ENCODE measurements at places on chromosomes 11 and 22.

DNA sequence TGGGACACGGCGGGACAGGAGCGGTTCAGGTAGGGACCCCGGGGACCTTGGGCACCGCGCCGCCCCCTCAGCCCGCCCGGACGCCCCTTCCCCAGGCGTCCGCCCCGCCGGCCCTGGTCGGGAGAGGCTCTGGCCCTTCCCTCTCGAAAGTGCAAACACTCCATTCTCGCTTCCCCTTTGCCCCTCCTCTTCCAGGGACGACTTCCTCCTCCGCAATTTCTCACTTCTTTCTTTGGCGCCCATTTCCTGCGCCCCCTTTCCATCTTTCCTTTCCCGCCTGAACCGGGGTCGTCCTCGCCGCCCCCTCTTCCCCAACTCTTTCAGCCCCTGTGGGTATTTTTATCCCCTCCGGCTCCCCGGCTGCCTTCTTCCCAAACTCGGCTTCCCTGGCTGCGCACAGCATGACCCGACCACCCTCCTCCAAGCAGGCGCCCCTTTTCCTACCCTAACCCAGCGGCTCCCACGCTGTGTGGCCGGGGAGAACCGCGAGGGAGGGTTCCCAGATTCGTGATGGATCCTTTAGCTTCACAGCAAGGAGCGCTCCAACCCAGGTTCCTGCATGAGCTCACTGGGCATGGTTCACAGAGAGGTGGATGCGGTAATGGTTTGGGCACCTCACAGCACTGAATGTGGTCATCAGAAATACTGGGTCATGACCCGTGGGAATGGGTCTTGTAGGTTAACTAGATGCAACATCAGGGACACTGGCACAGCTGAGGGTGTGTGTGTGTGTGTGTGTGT, 689 bp downstream of the RAB39A start:
- peak; percentile 50 for DNase-seq

- peak; percentile 20 for DNase-seq
Measured at GRCh38 chr11:1400317-1401170, 10.8 kb downstream of the BRSK2 start.

DNA sequence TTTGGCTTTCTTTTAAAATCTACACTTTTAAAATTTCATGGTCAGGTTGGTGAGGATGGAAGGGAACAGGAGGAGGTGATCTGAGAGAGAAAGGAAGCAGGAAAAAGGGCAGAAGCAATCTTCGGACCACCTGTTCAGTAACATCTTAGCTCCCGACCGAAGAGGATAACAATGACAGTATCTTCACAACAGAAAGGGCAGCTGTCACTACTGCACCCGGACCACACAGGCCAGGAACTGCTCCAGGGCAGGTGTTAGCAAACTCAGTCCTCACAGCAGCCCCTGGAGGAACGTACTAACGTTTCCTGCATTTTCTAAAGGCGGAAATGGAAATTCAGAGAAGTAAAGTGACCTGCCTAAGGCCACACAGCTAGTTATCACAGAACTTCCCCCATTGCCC, 16.8 kb downstream of the PTPN5 start:
- DNase-seq, result no peak

- no peak for DNase-seq
Measured at GRCh38 chr11:34618406-34618805, 2.5 kb upstream of the EHF start.

DNA sequence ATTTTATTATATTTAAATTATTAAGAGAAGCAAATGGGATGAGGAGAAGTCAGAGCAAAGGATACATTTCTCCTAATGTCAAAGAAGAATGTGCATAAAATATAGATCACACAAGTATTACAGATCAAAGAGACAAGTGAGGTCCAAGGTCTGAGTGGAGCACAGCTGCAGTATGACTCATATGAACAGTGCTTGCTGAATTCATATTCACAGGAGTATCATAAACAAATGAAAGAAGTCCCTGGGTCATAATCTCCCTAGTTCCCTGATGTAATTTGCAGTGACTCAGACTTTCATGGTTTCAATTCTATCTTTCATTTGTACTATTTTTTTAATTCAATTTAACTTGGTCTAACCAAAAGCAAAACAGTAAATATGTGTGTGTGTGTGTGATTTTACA, 499.0 kb upstream of the CCDC179 start:
- DNase-seq, result no peak

DNA sequence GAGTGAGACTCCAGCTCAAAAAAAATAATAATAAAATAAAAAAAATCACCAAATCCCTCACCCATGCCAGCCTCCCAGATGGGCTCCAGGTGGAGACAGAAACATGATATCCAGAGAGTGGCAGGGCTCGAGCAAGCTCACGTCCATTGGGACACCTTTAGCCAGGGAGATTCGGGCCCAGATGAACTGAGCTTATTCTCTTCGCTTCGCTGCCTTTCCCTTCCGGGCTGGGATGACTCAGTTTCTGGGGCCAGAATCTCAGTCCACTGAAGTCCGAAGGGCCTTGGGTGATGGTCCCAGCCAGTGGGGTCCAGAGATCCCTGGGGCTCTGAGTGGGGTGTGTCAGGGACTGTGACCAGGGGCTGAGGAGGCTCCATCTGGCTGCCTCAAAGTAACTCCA, 23.0 kb upstream of the MYEOV start:
- DNase-seq, result no peak

DNA sequence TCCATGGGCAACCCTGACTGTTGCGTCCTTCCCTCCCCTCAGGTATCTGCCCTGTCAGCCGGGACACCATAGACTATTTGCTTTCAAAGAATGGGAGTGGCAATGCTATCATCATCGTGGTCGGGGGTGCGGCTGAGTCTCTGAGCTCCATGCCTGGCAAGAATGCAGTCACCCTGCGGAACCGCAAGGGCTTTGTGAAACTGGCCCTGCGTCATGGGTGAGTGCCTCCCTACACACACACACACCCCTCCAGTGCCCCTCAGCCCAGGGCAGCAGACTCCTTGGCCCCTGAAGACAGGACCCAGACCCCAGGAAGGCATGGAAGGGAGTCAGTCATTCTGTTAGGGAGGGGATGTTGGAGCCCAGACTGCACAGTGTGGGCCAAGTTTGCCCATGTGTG, 17.9 kb upstream of the UVRAG start:
- DNase-seq, result no peak

DNA sequence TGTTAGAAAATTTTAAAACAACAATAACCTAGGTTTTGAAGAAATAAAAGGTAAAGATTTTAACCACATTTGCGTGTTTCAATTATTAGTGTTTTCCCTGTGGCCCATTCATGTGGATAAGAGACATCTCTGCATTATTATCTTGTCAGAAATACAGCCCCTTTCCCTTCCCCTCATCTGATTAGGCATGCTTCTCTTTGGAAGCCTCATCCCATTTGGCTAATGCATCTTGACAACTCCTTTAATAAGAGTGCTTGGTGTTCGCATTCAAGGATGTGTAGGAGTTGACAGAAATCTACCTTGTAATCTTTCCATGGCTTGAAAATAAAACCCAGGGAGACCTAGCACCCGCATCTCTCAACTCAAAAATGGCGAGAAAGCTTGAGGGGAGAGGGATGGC, 635.5 kb downstream of the NTM start:
- DNase-seq, result no peak

- no peak for DNase-seq
Measured at GRCh38 chr22:20546541-20546950, 39.1 kb downstream of the MED15 start.

DNA sequence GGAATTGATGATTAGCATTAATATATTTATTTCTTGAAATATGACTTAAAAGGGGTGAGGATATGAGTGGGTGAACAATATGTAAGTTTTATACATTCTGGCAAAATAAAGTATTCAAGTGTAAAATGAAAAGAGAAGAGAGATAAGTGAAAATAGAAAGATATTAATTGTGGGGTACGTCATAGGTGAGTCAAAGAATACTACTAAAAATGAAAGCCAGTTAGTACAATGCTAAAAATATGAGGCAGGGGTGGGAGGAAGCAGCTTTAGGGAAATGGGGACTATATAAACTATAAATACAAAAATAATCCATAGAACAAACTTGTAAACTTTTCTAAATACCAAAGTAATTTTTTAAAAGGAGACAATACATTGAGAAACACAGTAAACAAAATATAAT, 661.4 kb downstream of the CNTN5 start:
- DNase-seq, result no peak

DNA sequence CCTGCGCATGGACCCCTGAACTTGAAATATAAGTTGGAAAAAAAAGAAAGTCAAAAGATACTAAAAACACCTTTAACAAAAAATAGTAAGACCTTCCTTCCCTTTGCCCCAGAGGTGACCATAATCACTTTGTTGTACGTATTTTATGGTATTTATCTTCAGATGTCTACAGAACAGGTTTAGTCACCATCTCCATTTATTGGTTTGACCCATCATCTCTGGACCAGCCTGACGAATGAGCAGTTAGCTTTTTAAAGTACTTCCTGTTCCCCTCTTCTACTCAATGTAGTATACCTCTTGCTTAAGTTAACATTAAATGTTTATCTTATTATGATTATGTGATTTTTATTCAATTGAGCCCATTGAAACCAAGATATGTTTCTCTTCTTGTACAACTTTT, 64.7 kb upstream of the CREB3L1 start:
- no peak for DNase-seq

DNA sequence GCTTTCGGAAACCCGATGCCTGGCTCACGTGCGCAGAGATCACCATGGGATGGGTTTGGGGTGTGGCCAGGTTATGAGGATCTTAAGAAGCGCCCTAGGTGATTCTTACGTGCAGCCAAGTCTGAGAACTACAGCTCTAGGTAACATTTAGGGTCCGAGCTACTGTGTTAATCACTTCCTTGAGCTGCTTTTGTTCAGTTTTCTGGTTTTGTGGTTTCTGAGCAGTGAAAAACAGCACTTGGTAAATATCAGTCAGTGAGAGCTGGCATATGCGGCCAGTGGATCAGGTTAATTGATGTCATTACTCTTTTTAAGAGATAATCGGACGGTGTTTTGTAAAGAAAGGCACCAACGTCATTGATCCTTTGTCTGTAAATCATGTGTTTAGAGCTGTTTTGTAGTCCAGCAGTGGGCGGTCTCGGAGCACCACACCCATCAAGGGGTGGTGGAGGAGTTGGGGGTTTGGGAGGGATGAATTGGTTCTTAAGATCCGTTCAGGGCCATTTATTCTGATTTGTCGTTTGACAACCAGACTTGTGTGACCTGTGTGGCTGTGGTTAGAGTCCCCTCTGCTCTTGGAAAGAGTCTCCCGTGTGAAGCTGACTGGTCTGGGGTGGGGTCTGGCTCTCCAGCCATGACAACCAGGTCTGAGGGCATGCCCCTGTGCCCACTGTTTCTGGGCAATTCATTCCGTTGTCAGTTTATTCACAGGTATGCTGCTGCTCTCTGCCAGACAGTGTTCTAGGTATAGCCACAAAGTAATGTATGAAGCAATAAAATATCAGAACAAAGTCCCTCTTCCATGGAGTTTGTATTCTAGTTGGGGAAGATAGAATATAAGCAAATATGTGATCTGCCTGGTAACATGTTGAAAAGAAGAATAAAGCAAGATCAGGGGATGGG, 61.9 kb upstream of the SORL1-AS1 start:
- no peak for DNase-seq

- no peak for DNase-seq
Measured at GRCh38 chr22:37994049-37994448, 9.7 kb upstream of the SOX10 start.

DNA sequence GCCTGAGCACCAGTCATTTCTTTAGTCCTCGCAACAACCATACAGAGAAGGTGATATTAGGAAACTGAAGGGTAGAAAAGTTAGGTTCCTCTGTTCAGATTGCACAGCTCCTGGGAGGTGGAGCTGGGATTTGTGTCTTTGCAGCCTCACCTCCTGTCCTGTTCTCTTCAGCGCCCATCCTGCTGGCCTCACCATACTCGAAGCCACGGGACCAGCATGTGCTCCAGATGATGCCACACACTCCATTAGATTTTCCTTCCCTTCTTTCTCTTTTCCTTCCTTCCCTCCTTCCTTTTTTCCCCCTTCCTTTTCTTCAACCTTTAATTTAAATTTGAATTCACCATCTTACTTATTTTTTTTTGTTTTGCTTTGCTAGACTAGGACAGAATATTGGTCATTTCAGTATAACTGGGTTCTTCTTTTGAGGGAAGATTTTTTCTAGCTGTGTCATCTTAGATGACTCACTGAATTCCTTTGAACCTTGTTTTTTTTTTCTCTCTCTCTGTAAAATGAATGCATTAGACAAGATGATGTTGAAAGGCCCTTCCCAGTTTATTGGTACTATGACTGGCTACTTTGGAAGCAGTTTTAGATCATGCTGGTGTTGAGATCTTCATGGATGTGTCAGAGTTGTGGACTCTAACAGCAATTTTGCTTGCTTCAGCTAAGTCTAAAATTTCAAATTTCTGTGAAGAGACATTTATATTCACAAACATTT, 662.5 kb upstream of the TENM4 start:
- no peak for DNase-seq

DNA sequence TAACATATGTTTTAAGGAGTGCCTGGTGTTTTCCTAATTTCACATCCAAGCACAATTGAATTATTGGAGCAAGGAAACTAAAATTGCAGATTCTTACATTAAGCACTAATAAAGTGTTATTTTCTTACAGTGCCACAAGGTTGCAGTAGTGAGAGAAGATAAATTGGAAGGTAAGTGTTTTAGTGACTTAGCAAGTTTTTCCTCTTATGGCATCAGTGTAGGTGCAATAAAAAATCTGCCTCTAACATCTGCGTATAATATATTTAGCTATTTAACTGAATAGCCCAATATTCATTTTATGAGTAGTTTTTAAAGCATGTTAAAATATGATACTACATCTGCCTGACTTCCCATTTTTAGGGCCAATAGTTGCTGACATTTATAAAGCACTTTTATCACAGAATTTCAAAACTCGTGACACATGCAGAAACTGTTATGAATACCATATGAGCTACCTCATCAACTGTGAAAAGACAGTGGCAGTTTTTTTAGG, 19.0 kb downstream of the POLD3 start:
- no peak for DNase-seq

GRCh38 chr11:61700212-61700611, 20.0 kb downstream of the DAGLA start:
- DNase-seq, result no peak

DNA sequence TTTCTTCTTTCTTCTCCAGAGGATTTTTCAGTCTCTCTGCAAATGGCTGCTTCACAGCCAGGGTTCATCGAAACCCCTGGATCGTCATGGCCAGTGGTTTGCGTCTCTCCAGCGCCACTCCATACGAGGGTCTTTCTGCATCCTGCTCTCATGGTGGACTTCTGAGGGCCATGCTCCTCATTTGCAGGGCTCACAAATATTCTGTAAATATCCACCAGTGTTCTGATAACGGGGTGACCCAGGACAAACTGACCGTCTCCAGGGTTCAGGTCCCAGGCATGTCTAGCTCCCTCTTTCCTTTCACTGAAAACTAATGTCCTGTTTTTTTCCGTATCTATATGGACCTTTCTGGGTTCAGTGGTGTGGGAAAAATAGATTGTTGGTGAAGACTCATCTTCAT, 15.7 kb upstream of the VPREB1 start:
- DNase-seq, result no peak

DNA sequence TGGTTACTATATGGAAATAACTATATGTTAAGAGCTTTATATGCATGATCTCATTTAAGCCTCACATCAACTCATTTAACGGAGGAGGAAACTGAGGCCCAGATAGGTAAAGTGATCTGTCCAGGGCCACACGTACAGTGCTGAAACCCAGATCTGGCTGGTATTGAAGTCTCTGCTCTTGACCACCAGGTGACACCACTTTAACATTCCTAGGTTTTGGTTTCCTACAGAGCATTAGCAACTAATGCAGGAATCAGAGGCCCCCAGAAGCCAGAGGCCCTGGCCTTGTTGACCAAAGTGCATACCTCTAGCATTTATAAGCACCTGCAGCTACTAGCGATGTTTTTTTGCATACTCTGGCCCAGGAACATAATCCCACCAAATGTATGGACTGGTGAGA, 12.9 kb upstream of the LIMK2 start:
- DNase-seq, result no peak

- DNase-seq, result no peak
Measured at GRCh38 chr11:93133488-93134109, 64.2 kb downstream of the SLC36A4 start.

Measured in glutamatergic neuron (in vitro differentiated cells).